T-helper 9 cell (primary cell): ENCODE measurements at places on chromosomes 12 and 14.

DNA sequence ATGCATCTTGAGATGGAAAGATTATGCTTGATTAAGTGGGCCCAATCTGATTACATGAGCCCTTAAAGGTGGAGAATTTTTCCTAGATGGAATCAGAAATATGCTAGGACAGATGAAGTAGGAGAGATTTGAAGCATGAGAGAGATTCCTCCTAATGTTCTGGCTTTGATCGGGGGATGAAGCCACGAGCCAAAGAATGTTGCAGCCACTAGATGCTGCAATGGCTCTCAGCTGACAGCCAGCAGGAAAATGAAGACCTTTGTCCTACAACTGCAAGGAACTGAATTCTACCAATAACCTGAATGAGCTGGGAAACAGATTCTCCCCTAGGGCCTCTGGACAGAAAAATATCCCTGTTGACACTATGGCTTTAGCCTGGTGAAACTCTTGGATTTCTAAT is 82.6 kb upstream of the ATP2B1 start:
- DNase-seq: no peak

GRCh38 chr12:13210236-13211190 is 14.0 kb downstream of the EMP1 start:
- DNase-seq: no peak

DNA sequence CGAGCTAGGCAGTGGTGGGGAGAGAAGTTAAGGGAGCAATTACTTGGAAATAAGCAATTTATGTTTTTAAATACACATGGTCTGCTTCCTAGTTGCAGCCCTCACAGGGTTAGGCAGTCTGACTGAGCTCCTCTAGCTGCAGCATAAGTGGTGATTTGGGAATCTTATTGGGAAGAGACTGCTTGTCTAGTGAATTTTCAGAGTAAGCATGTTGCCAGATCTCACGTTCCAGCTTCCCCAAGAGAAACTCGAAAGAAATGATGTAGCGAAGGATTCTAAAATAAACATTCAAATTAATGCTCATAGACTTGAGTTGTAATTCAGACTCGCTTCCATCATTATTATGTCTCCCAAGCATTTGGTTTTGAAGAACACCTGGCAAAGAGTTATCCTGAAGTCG is 440.2 kb downstream of the ATP23 start:
- no peak for DNase-seq

GRCh38 chr14:77976591-77976990 is 176.7 kb downstream of the ADCK1 start:
- DNase-seq: no peak

- no peak for DNase-seq
Measured at GRCh38 chr12:52838609-52839435, 4.7 kb upstream of the KRT79 start.

DNA sequence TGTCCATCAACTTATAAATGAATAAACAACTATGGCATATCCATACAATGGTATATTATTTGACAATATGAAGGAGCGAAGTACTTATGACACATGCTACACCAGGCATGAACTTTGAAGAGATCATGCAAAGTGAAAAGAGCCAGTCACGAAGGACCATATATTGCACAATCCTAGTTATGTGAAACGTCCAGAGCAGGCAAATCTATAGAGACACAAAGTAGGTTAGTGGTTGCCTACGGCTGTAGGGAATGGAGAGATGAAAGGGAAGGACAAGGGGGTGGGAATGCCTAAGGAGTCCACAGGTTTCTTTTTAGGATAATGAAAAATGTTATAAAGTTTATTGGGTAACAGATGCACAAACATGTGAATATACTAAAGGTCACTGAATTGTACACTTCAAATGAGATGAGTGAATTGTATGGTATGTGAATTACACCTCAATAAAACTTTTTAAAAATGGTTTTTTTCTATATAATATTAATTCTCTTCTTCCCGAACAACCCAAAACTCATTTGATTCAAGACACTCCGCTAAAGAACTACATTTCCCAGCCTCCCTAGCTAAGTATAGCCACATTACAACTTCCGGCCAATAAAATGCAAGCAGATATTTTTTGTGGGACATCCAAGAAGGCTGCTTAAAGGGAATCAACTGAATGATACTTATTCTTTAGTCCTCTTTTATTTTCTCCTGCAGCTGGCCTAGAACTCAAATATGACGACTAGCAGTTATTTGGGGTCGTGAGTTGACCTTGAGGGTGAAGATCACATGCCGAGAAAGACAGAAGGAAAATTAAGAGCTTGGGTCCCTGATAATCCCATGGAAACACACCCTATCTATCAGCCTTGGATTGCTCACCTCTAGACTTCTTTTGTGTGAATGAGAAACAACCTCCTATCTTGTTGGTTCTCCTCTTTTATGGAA is 187.2 kb downstream of the TTC8 start:
- DNase-seq: no peak

DNA sequence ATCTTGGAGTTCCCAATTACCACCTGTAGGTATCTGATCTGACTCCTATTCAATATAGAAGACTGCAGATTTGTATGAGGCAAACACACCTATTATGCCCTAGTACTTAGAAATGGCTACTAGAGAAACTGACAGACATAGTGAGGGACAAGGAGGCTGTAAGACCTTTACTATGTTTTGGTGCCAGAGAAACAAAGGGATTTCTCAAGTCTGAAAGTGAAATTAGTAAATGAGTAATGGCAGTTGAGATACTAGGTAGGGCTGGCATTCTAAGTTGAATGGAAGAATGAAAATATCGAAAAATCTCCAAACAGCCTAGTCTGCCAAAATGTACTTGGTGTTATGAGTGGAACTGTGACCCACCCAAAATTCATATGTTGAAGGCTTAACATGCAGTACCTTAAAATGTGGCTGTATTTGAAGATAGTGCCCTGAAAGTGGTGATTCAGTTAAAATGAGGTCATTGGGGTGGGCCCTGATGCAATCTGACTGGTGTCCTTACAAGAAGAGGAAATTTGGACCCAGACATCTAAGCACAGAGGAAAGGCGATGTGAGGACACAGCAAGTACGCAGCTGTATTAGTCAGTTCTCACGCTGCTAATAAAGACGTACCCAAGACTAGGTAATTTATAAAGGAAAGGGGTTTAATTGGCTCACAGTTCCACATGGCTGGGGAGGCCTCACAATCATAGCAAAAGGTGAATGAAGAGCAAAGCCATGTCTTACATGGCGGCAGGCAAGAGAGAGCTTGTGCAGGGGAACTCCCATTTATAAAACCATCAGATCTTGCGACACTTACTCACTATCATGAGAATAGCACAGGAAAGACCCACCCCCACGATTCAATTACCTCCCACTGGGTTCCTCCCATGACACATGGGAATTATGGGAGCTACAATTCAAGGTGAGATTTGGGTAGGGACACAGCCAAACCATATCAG is 127.0 kb downstream of the APAF1 start:
- no peak for DNase-seq

DNA sequence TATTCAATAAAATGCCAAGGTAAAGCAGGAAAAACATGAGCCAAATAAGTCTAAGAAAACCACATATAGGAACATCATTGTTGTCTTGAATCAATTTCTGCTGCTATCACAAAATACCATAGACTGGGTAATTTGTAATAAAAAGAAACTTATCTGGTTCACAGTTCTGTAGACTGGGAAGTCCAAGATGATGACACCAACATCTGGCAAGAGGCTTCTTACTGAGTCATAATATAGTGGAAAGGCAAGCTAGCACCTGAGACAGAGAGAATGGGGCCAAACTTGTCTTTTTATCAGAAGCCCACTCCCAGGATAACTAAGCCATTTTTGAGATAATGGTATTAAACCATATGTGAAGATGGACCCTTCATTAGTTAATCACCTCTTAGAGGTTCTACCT is 975.9 kb downstream of the FLRT2 start:
- DNase-seq: no peak

DNA sequence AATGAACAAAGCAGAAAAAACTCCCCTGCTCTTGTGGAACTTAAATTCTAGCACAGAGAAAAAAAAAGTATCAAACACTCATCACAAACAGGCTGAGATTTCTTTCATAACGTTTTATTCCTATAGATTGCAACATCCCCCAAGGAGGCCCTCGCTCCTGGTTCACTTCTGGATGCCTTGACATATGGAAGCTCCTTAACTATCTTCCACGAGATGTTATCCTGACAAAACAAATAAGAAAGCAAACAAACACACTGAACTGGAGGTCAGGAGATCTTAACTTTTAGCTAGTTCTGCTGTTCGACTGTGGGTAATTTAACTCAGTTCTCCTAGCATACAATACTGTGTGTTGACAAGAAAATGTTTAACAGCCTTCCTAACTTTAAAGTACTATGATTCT is 104.8 kb downstream of the ETV6 start:
- no peak for DNase-seq

DNA sequence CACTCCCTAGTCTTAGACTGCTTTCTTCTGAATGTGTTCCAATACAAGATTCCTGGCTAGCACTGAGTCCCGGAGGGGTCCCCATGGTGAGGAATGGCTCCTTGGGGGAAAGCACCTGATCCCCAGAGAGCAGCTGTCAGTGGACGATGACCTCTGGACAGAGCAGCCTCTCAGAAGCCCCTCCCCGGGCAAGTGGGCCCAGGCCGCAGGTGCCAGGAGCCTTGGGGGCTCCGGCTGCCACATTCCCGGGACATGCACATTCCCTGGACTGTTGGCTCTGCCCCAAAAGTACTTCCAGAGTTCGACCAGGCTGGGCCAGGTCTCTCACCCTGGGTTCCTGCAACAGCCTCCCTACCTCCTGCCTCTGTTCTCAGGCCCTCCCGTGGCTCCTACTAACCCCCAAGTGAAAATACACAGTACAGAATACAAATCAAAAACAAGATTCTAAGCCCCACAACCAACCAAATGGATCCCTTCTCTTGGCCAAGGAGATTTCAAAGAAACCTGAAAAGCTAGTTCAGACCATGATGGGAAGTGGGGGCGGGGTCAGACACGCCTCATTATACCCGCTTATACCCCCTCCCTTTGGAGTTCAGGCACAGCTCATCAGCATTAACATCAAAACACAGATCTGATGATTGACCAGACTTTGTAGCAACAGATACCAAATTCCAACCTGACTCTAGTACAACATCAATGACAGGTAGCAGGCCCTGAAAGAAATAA is 23.3 kb upstream of the BTBD6 start:
- DNase-seq: no peak
